ENCODE measurements at places on chromosomes 11 and 22.

GRCh38 chr11:58650496-58650895 lies 28.0 kb downstream of the CNTF start:
- DNase-seq, result no peak

DNA sequence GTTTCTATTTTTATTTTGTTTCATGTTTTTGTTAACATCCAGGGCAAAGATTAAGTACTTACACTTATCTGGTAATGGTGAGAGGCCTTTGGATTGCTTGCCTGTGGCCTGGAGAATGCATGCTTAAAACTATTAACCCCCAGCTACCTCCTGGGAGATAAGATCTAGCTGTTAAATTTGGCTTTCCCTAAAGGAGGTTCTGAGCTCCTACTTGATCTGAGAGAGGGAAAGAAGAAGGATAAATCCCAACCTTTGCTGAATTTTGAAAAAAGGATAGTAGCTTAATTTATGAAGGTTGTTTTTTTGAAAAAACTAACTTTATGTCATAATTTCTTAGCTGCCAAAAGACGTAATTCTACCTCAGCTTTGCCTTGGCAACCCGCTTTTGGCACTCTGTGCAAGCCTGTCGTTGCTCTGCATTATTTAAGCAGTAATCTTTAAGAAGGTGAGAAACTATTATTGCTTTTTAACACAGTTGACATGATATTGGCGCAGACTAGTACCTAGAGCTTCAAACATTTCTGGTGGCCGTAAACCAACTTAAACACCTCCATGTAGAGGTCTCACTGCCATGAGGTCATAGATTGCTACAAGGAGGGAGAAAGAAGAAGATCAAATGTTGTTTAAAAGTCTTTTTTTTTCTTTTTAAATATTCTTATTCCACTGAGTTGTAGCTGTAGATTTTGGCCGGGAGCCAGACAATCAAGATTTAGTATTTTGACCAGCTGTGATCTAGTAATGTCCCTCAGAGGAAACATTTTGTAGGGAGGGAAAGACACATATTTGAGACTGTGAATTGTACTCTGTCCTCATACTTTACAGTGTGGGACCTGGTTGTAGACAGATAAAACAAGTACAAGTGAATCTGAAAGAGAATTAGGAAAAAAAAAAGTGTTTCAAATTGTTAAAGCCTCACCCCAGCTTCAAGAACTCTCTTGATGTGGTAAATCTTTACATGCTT lies 74.4 kb downstream of the WNT11 start:
- DNase-seq, result no peak

GRCh38 chr11:80970037-80970436 lies 1529.2 kb upstream of the TENM4 start:
- DNase-seq, result no peak

DNA sequence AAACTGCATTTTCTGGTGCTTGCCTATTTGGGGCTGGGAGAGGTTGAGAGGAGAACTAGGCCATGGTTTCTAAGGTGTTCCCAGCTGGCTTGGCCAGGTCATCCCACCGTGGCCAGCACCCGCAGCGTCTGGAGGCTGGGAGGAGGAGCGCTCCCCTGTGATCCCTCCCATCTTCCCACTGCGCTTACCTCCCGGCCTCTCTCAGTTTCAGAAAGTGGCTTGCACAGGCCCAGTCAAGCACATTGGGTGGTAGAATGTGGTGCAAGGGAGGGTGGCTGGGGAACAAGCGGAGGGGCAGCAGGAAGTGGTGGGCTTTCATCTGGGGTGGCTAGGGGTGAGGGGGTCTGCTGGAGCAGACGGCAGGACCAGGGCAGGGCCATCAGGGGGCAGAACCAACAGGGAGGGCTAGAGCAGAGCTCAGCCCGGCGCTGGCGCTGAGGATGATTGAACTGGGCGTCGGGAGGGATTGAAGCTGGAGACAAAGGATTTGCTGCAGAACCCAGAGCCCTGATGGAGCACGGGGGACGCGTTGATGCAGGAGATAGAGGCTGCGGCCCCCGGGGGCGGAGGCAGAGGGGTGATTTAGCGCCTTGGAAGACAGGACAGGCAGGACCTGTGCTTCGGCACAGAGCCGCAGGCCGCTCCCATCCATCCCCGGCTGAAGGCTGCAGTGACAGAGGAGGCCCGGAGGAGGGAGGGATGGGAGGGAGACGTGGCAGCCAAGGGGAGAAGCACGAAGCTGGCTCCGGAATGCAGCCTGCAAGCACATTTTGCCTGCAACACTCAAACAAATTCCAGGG lies 76.0 kb downstream of the TRIM29 start:
- DNase-seq, result no peak

- no peak for DNase-seq
Measured at GRCh38 chr22:42696331-42696967, 24.2 kb downstream of the A4GALT start.

DNA sequence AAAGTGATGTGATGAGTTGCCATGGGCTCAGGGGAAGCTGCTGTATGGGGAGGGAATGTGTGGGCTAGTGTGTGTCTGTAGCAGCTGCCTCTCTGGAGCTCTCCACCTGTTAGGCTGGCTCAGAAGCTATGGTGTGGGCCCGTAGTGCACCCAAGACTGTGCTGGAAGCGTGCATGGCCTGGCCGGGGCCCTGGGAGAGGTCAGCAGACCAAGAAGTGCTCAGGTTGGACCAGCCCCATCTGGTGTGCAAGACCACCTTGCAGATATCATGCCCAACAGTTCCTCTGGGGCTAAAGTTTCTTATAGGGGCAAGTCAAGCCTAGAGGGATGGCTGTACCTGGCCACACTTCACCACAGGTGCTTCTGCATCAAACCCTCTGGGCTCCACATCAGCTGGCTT lies 274.4 kb upstream of the CCDC179 start:
- DNase-seq, result no peak

DNA sequence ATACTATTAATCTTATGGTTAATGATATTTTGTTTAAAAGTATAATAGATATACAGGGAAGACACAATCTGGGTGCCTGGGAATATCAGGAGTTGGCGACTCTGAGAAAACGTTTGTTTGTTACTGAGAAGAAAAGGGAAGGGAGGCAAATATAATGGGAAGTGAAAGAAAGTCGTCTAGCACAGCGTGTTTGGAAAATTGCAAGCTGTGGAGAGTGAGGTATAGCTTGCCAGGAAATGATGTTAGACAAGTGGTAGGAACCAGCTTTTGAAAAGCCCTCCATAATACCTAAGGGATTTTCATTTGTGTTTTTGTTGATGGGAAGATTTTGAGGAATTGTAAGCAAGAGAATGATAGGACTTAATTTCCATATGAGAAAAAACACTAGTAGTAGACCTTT lies 322.2 kb downstream of the LUZP2 start:
- DNase-seq, result no peak

GRCh38 chr22:37733625-37734401 lies 37.0 kb downstream of the TRIOBP start:
- DNase-seq, result no peak

DNA sequence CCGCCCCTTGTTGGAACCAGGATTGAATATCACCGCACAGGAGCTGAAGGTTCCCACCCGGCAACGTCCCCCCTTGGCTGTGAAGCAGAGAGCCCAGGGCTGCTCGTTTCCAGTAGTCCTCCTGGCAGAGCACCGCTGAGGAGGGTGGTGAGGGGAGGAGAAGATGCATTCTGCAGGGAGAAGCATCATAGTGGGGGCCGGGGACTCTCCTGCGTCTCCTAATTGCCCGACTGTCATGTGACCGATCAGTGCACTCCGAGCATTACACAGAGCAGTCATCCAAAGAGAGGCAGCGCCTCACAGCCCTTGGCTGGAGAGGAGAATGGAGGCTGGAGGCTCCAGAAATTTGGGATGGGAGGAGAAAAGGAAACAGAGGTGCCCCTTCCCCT lies 85.0 kb upstream of the SEPTIN5 start:
- DNase-seq, result no peak

GRCh38 chr11:11717064-11717725 lies 95.4 kb upstream of the GALNT18 start:
- DNase-seq, result no peak

GRCh38 chr11:35126000-35126878 lies 12.7 kb upstream of the CD44 start:
- DNase-seq, result no peak

DNA sequence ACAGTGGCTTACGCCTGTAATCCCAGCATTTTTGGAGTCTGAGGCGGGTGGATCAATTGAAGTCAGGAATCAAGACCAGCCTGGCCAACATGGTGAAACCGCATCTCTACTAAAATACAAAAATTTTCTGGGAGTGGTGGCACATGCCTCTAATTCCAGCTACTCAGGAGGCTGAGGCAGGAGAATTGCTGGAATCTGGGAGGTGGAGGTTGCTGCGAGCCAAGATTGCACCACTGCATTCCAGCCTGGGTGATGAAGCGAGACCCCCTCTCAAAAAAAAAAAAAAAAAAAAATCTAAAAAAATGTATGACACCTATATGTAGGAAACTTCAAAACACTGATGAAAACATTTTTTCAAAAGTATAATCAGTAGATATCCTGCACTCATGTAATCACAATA lies 242.7 kb upstream of the CHORDC1 start:
- no peak for DNase-seq

GRCh38 chr11:77287136-77287535 lies 14.3 kb downstream of the GDPD4 start:
- DNase-seq, result no peak

- no peak for DNase-seq
Measured at GRCh38 chr11:113677685-113678084, 28.4 kb downstream of the TMPRSS5 start.
